ENCODE measurements at places on chromosomes 12 and 14.
A peak's percentile ranks its signal among the peaks of the same experiment; 100 is the strongest.

DNA sequence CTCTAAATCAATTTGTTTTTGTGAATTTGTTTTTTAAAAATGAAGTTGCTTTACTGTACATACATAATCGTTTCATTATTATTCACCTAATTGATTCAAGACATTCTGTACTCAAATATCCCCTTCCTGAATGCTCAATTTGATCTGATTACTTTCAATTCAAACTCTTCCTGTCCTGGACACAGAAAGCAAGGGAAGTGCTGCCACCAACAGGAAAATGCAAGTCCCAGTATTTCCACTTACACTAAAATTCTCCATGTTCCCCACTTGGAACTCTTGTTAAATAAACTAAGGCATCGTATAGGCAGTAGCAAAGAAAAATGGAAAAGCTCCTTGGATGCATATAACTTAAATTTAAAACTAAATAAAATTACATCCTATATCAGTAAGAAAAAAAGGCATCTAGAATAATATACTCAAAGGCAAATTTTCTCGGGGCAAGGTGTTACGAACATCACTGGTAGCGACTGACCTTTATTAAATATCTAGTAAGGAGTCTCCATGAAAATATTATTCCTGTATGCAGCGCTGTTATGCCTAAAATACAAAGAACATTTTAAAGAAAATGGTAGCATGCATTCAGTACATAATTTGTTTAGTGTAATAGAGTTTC is 72.0 kb upstream of the DBX2 start:
- peak; percentile 37 for DNase-seq

GRCh38 chr14:60326274-60326673 is 77.3 kb downstream of the PPM1A start:
- no peak for DNase-seq

DNA sequence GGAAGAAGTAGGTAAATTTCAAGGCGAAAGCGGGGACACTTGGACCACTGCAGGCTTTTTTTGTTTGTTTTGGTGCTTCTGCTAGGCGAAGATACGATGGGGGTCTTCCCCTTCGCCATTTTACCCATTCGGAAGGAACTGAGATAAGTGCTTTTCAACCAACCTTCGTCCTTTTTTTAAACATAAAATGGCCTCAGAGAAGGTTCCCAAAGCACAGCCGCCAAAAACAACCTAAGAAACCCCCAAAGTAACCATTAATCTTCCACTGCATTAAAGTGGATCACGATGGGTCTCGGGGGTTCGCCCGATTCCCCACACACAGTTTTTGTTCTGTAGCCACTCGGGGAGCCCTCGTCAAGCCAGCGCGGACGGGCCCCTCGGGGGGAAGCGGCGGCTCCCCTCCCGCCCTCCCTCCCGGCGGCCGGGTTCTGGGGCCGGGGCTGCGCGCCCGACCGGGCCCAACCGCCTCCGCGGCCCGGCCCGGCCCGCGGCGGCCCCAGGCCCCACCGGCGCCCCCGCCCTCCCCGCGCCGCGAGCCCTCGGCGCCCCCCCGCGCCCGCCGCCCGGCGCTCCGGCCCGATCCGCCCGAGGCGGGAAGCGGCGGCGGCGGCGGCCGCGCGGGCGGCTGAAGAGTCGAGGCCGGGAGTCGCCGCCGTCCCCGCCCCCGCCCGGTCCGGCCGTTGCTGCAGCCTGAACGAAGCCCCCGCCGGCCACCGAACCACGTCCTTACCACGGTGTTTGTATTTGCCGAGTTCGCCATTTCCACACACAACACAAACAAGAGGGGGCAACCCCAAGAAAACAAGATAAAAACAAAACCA is 790 bp downstream of the GTF2A1 start:
- DNase-seq = peak; percentile 26

DNA sequence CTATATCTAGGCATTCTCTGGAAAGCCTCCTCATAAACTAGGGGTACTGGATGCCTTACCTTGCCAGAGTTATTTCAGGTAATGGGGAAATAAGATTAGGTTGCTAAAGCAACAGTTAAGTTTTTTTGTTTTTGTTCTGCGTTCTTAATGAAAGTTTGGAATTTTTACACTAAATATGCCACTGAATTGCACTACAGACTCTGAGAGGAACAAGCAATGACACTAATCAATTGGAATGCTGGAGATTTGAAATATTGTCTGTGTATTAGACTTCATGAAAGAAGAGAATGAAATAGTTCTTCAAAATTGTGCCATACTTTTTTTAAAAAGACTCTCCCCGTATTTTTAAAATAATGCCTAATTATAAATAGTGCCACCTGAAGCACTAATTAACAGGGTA is 287.8 kb downstream of the NAV3 start:
- peak; percentile 60 for DNase-seq

- DNase-seq = peak; percentile 73
Measured at GRCh38 chr12:53180931-53181645, 363 bp upstream of the CSAD start.

GRCh38 chr14:95495076-95495475 is 21.4 kb downstream of the SYNE3 start:
- DNase-seq = no peak

- no peak for DNase-seq
Measured at GRCh38 chr12:32140877-32141276, 34.2 kb downstream of the BICD1 start.

DNA sequence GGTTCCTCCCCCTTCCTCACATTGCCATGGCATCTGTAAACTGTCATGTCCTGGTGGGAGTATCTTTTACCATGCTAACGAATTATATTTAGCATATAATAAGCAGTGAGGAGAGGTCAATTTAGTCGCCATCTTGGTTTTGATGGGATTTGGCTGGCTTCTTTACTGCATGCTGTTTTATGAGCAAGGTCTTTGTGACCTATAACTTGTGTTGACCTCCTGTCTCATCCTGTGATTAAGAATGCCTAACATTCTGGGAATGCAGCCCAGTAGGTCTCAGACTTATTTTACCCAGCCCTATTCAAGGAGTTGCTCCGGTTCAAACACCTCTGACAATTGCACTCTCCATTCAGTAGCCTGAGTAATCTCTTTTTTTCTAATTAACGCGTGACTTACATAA is 2.1 kb upstream of the EIF4B start:
- DNase-seq = peak; percentile 29

- DNase-seq = peak; percentile 37
Measured at GRCh38 chr14:23284654-23285529, 1.0 kb downstream of the HOMEZ start.

DNA sequence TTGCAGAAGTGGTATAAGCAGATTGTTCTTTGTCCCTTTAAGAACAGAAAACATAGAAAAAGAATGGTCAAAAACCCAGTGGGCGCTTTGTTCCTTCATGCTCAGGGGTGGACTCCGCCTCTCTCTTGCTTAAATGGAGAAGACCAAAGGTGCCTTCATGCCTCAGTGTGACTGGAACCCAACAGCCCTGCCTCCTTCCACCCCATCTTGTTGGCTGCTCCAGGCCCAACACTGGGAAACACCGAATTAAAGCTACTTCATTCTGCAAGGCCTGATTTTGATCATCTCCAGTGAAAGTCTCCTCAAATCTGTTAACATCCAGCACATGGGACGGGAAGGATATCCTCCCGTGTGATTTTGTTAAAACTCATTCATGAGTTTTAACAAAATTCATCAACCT is 103.7 kb downstream of the BCL11B start:
- DNase-seq = no peak

DNA sequence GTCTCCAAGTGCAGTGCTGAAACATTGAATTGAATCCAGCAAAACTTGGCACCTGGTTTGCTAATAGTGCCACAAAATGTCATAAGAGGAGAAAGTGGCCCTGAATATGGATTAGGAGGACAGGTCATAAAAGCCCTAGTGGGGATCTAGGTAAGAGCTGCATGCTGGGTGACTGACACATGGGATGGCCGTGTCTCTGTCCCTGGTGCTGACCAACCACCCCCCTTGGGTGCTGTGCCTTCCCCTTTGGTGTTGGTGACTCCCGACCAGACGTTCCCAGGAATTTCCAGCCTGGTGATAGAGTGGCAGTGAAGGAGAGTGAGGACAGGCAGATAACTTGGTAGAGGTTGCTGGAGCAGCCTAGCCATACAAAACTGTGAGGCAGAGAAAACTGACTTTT is 142.8 kb downstream of the VRK1 start:
- peak; percentile 1 for DNase-seq

GRCh38 chr14:92472860-92473259 is 40.7 kb upstream of the RIN3 start:
- DNase-seq = no peak

- peak; percentile 65 for DNase-seq
Measured at GRCh38 chr12:91178139-91178561, 4.5 kb downstream of the DCN start.

GRCh38 chr14:91496790-91497189 is 13.3 kb downstream of the PPP4R3A start:
- DNase-seq = no peak

DNA sequence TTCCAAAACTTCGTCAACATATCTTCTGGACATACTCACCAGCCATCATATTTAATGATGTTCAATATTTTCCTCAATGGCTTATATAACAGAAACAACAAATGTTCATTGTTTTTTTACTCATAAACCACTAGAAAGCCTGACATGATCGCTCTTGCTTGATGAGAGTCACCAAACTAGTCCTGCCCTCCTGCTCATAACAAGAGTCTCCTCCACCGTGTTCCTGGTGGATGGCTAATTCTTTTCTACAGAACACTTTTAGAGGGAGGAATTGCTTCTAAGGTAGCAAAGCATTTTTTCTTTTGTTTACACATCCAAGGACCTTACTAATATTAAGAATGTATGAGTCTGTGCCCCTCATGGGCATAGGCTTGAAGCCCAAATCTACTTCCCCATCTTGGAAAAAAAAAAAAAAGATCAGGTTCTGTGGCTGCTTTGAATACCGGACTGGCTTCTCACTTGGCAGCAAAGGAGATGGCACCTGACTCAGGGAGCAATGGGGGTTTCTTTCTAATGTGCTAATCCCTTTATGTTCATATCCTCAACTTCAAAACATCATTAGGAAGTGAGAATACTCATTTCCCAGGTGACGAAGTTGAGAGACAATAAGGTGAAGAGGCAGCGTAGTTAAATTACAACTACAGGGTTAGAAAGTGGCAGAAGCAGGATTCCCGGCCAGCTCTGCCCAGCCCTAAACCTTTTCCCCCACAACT is 188.8 kb downstream of the EPS8 start:
- DNase-seq = no peak

DNA sequence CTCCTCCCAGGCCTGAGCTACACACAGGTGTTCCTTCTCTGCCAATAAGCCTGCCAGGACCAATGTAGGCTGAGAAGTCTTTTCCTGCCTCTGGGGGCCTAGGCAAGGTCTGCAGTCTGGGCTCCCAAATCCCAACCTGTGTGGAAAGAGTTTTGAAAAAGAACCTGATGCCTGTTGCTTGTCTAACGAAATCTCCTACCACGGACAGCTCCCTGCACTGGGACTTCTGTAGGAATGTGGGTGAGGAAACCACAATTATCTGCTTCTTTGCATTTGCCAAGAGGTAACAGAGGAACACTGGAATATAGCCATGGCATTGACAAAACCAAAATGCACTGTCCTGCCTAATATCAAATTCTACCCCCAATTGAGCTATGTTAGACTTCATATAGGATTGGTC is 877.0 kb upstream of the TMEM132C start:
- DNase-seq = peak; percentile 60

- peak; percentile 49 for DNase-seq
Measured at GRCh38 chr12:50419112-50419909, 18.6 kb downstream of the LARP4 start.

GRCh38 chr14:75904311-75904710 is 77.5 kb downstream of the TGFB3 start:
- DNase-seq = no peak

- peak; percentile 91 for DNase-seq
Measured at GRCh38 chr12:79407671-79408622, 282.8 kb downstream of the PAWR start.

All from iris pigment epithelial cell (primary cell).